Inflammatory macrophage treated with lipopolysaccharide for 4 hours (primary cell): ENCODE measurements at places on chromosomes 4 and X.

GRCh38 chr4:3781193-3781886 lies 15.2 kb downstream of the ADRA2C start:
- DNase-seq = no peak

DNA sequence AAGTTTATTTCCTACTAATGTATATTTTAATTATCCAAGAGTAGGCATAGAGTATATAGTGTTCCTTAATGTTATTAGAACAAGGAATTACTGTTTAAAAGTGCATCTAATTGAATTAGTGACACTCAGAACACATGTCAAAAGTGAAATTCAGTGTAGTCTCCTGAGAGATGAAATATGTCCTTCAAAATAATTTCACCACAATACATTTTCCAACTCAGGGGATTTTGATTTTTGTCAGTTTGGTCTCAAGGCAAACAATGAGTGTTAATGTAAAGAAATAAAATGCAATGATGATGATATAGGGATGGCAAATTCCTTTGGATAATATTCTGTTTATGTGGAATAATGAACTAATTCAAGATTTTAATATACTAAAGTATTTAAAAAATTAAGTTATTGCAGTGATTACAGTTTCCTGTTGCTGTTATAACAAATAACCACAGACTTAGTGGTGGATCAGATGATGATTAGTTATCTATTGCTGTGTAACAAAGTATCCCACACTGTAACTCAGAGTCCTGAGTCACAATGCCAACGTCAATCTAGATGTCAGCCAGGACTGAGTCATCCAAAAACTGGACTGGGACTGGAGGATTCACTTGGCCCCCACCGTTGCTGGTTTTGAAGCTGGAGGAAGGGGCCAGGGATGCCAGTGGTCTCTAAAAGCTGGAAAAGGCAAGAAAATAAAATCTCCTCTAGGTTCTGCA lies 148.0 kb upstream of the SLC7A11 start:
- DNase-seq = peak; percentile 92

GRCh38 chr4:143417679-143418403 lies 81.2 kb downstream of the GAB1 start:
- no peak for DNase-seq

DNA sequence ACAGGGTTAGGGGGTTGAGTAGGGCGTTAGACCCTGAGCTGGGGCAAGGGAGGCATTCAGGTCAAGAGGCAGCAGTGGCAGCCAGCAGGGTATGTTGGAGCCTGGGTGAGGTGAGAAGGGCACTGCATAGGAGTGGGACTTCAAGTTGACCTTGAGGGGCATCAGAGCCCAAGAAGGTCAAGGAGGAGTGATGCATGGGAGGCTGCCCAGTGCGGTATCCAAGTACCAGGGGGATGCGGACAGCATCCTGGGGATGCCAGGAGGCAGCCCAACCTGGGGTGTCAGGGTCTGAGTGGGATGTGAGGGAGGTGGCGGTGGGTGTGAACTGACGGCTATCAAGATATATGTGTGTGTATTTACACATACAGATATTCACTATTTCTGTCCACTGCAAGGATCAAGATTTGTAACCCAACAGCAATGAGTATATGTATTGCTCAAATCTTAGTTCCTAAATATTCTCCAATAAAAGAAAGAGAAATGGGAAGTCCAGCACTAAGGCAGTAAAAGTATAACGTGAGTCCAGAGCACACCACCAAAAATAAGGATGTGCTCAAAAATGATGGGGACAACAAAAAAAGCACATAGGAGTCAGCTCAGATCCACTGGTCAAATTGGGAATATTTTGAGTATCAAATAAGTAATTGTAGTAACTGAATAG lies 9.8 kb upstream of the DCLK2 start:
- peak; percentile 52 for DNase-seq

DNA sequence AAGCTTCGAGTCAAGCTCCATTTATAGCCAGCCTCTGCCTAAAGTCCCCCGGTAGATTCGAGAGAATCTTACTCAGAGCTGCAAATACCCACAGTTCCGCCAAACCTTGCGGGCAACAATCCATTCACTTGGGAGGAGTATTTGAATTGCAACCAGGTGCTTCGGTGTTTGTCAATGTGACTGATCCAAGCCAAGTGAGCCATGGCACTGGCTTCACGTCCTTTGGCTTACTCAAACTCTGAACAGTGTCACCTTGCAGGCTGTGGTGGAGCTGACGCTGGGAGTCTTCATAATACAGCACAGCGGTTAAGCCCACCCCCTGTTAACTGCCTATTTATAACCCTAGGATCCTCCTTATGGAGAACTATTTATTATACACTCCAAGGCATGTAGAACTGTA lies 11.2 kb downstream of the CD40LG start:
- DNase-seq = no peak

GRCh38 chrX:500481-501010 lies 113.8 kb upstream of the PPP2R3B start:
- DNase-seq = no peak

- DNase-seq = no peak
These were observed 114.5 kb downstream of the IRF2 start for GRCh38 chr4:184359888-184360287.
